HepG2 (cell line): ENCODE measurements at places on chromosomes 1 and 21. TPM values are rescaled to one million over a fixed set of nuclear protein-coding genes. Genes with fewer than 3 reads are reported as not detected.
A peak's percentile ranks its signal among the peaks of the same experiment; 100 is the strongest.

MANEAL gene
- total RNA-seq = 16.8 and 26.4 TPM in 2 replicates

MAP10 gene
- total RNA-seq = not detected in 2 replicates

GOLT1A gene
- 19.4 and 28.0 TPM in 2 replicates for total RNA-seq

EFNA3 gene
- 1.0 and 1.6 TPM in 2 replicates for total RNA-seq

DNA sequence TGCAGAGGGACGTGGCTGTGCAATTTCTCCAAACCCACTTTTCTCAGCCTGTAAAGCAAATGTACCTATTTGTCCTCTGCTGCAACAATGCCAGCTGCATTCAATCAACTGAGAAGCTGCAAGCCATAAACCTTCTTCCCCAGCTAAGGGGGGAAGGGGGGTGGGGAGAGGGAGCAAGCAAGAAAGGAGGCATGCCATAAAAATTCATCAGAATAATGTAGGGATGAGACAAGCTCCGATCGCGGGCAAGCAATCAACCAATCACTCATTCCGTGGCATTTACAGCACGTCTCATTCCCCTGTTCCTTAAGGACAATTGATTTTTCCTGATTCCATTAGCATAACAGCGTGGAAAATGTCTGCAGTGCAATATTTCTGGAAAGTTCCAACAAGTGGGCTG lies 144.8 kb downstream of the DMRTA2 start:
- no peak overlapping the region for H3K27ac ChIP-seq
- DNase-seq = no peak
- H3K4me3 ChIP-seq = no peak overlapping the region
- H3K4me1 ChIP-seq = no peaks in the 10 kb centered on the region
- no peaks in the 10 kb centered on the region for H3K36me3 ChIP-seq
- no peaks in the 10 kb centered on the region for H3K27me3 ChIP-seq

- no peaks in the 10 kb centered on the region for H3K36me3 ChIP-seq
- no peak overlapping the region for H3K4me3 ChIP-seq
- peak; percentile 13 for DNase-seq
- no peak overlapping the region for H3K27ac ChIP-seq
- H3K4me1 ChIP-seq = peaks cover 15% of the 10 kb centered on the region
- H3K27me3 ChIP-seq = no peaks in the 10 kb centered on the region
These were observed 60.9 kb downstream of the PRDM2 start for GRCh38 chr1:13760921-13761320.

DNA sequence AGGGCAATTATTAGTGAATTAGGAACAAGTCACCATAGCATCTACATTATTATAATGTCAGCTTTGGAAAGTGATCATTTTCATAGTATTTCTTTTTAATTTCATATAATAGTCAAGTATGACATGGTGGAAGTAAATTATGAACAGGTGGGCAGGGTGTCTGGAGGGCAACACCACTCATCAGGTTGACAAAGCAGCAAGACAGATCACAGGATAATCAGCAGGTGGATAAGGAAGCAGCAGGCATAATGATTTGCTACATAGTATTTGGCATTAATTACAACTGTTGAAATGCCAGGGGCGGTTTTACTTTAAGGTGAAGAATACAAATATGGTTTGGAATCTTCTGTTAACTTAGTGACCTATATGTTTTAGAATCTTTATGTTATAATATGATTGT lies 1342.2 kb downstream of the PLA2G4A start:
- H3K27ac ChIP-seq = no peak overlapping the region
- H3K4me3 ChIP-seq = no peak overlapping the region
- DNase-seq = no peak
- no peaks in the 10 kb centered on the region for H3K36me3 ChIP-seq
- no peaks in the 10 kb centered on the region for H3K27me3 ChIP-seq

- H3K27ac ChIP-seq = peak within 1 kb of the TSS; percentile 87
- peaks cover 34% of the 10 kb centered on the region for H3K4me1 ChIP-seq
- DNase-seq = peak; percentile 77
- no peaks in the 10 kb centered on the region for H3K36me3 ChIP-seq
- peak within 1 kb of the TSS; percentile 92 for H3K4me3 ChIP-seq
These were observed at the start of gene LIN9 for GRCh38 chr1:226308723-226309397. TSS of gene LIN9 (minus strand) at chr1:226309164. CDS start at chr1:226309139, 25 bp downstream.

GRCh38 chr1:204684571-204685235 lies 835 bp downstream of the LRRN2 start:
- H3K36me3 ChIP-seq = no peaks in the 10 kb centered on the region
- no peak overlapping the region for H3K27ac ChIP-seq
- DNase-seq = no peak
- no peaks in the 10 kb centered on the region for H3K4me1 ChIP-seq
- H3K27me3 ChIP-seq = peaks cover 22% of the 10 kb centered on the region; the same call in 2 of the 3 replicates

DNA sequence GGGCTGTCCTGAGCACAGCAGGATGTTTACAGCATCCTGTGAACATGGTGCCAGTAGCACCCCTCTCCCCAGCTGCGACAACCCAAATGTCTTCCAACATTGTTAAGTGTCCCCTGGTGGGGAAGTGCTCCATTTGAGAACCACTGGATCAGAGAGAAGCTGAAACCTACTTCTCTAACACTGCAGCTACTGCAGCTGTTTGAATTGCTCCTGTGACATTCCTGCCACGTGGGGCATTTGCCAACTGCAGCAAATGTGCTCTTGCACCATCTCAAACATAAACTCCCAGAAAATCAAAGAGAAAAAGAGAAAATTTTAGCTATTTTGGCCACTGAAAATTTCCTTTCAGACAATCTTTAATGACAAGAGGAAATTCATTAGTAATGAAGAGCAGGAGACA lies 11.0 kb downstream of the SLC2A5 start:
- no peaks in the 10 kb centered on the region; the same call in 1 of the 2 replicates for H3K27me3 ChIP-seq
- H3K4me3 ChIP-seq = no peak overlapping the region
- H3K36me3 ChIP-seq = no peaks in the 10 kb centered on the region
- H3K4me1 ChIP-seq = peaks cover 20% of the 10 kb centered on the region
